ENCODE measurements at places on chromosomes 5 and 9. TPM values are rescaled to one million over a fixed set of nuclear protein-coding genes. Genes with fewer than 3 reads are reported as not detected.
A peak's percentile ranks its signal among the peaks of the same experiment; 100 is the strongest.

DNA sequence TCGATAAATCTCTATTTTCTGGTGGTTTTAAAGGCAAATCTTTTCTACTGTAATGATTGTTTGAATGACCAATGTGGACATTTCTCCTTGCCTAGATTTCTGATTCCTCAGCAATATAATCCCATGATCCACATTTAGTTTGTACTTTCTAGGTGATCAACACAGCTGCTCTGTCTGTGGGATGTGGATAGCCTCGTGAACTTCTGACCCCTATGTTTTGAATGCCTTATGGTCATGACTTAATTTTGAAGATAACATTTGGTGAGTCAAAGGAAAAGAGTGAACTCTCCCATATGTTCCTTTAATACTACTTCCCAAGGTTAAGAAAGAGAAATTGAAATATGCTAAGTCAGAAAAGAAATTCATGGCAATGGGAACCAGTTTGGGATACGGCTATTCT lies 147.5 kb downstream of the CAVIN4 start:
- H3K27me3 ChIP-seq, result peaks cover 2% of the 10 kb centered on the region
- no peaks in the 10 kb centered on the region for H3K36me3 ChIP-seq
- no peak overlapping the region for H3K27ac ChIP-seq
- no peak for DNase-seq
- no peaks in the 10 kb centered on the region for H3K4me1 ChIP-seq

DNA sequence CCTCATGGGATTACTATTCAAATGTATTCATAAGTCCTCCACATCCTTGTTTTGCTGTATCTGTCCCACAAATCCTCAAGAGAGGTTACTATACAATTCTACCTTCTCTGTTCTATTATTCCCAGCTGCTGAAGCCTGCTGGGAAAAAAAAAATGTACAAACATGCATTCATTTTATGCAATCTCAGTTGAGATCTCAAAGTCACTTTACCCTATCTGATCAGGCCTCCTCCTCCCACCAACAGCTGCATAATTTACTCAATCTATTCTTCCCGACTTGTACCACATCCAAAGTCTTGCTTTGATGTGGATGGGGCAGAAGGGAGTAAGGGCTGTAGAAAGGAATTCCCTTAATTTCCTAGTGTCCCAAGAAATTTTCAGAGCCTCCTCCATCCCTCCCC lies 28.6 kb downstream of the PSIP1 start:
- no peak for DNase-seq
- peak overlapping the region; percentile 7 for H3K27ac ChIP-seq
- H3K4me1 ChIP-seq, result peaks cover 32% of the 10 kb centered on the region
- no peak overlapping the region for H3K4me3 ChIP-seq

- no peaks in the 10 kb centered on the region for H3K4me1 ChIP-seq
- no peaks in the 10 kb centered on the region for H3K27me3 ChIP-seq
- peaks cover 42% of the 10 kb centered on the region for H3K36me3 ChIP-seq
Observed at GRCh38 chr5:67106626-67107342, 89.8 kb downstream of the CD180 start.

DNA sequence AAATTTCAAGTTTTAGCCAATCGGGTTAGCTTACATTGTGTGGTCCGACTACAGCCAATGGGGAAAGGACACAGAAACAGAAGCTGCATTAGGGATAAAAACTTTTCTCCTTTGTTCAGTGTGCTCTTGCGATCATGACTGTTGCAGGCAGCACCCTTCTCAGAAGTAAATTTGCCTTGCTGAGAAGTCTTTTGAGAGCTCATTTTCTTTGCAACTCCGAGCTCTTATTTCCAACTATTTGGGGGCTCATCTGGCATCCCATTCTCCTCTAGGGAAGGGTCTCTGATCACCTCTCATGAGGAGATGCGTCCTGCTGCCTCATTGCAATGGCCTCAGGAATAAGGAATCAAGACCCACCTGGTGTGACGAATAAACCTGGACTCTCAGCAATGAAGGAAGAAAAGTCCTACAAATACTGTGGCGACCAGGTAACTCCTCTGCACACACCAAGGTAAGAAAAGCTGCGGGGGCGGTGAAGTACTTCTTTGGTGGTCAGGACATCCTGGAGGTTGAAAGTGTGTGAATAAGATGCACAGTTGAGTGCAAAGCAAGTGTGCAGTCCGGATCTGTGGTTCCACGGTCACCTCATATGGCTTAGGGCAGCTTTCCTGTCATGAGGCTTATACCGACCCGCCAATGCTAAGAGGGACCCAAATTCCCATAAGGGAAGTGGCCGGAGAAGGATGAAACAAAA lies 20.4 kb downstream of the CNOT8 start:
- DNase-seq, result no peak
- H3K27ac ChIP-seq, result no peak overlapping the region
- H3K4me3 ChIP-seq, result no peak overlapping the region
- no peaks in the 10 kb centered on the region for H3K27me3 ChIP-seq
- H3K4me1 ChIP-seq, result no peaks in the 10 kb centered on the region

The GRIN1 gene
- total RNA-seq, result not detected

The OR1N1 gene
- total RNA-seq, result not detected

The SH3TC2 gene
- not detected for total RNA-seq

The BRINP1 gene
- total RNA-seq, result not detected

The NDUFAF2 gene
- 35.6 TPM for total RNA-seq

Measured in activated CD4-positive, alpha-beta memory T cell treated with anti-CD3 and anti-CD28 coated beads for 36 hours (primary cell).